ENCODE measurements at places on chromosomes 7 and 10.

DNA sequence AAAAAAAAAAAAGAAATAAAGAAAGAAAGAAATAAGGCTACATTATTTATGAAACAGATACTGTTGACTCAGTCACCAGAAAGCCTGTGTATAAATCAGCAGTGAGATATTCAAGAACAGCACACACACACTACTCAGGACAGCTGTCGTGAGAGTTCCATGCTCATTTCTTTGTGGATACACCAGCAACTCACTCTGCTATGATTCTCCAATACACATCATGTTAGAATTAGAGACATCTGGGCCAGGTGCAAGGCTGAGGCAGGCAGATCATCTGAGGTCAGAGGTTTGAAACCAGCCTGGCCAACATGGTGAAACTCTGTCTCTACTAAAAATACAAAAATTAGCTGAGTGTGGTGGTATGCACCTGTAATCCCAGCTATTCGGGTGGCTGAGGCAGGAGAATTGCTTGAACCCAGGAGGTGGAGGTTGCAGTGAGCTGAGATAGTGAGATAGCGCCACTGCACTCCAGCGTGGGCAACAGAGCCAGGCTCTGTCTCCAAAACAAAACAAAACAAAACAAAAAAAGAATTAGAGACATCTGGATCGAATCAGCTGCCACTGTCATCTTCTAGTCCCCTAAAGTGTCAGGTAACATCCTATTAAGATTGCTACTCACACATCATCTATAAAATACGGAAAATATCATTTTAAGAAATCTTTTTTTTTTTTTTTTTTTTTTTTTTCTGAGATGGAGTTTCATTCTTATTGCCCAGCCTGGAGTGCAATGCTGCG lies 11.2 kb upstream of the NUPR2 start:
- no peak for DNase-seq
- H3K4me1 ChIP-seq: no peaks in the 10 kb centered on the region
- H3K36me3 ChIP-seq: no peaks in the 10 kb centered on the region
- no peak overlapping the region for H3K27ac ChIP-seq
- H3K4me3 ChIP-seq: no peak overlapping the region
- H3K27me3 ChIP-seq: no peaks in the 10 kb centered on the region

DNA sequence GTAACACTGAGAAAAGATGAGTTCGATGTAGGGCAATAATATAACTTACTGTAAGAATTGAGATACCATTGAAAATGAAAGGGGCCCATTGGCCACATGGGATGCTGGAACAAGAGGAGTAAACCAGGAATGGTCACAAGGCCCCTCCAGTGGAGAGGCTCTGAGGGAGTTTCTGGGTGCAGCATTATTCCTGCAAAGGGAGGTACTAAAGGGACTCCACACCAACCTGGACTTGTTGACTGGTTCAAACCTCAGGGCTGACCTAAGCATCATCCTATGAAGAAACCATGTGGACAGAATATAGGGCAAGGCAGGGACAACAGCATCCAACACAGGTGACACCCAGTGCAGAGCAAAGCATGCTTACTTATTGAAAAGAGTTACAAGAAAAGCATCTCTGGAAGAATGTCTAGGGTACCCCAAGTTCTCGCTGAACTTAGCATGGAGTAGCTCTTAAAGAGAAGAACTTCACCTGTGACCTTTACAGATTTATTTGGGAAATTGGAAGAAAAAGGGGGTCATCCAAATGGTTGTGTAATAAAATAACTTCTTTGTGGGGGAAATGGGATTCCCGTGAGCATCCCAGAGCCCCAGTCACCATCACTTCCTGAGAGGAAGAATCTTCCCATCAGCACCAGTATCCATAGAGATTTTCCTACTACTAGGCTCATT lies 34.7 kb downstream of the PRSS2 start:
- peaks cover 2% of the 10 kb centered on the region for H3K27me3 ChIP-seq
- H3K27ac ChIP-seq: peak overlapping the region; percentile 99
- peaks cover 100% of the 10 kb centered on the region for H3K4me1 ChIP-seq

DNA sequence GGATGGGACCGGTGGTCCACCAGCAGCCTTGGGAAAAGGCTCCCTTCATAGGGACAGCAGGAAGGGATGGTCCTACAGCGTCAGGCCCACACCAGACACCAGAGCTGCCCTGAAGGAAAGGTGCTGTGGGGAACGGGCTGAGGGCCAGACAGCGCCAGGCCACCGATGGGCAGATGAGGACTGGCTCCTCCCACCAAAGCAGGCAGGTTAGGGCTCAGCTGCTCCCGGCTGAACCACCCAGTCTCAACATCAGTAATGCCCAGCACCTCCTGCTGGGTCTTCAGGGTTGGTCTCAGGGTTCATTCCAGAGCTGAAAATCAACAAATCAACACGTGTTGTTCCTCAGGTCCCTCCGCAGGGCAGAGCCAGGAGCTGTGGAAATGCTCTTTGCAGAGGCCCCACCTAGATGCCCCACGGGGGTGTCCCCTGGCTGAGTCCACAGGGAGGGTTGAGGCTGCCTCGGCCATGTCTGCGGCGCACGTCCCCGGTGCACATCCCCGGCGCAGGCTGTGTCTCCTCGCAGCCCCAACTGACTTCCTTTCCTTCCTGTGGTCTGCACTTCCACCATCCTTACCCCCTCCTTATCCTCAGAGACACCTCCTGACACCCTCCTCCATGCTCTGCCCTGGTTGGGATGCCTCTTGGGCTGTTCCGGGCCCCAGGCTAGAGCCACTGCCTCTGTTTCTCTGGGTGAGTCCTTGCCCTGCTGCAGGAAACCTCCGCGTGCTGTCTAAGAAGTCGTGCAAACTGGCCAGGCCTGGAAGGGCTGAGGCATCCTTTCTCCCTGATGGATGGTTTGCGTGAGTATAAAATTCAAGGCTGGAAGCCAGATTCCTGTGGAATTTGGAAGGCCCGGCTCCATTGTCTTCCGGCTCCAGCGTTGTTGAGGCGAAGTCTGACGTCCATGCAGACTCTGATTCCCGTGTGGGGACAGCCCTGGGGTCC lies 32.8 kb upstream of the CFAP46 start:
- H3K36me3 ChIP-seq: no peaks in the 10 kb centered on the region
- no peaks in the 10 kb centered on the region for H3K4me1 ChIP-seq
- peaks cover 3% of the 10 kb centered on the region for H3K27me3 ChIP-seq
- H3K27ac ChIP-seq: no peak overlapping the region
- no peak for DNase-seq
- H3K4me3 ChIP-seq: no peak overlapping the region

DNA sequence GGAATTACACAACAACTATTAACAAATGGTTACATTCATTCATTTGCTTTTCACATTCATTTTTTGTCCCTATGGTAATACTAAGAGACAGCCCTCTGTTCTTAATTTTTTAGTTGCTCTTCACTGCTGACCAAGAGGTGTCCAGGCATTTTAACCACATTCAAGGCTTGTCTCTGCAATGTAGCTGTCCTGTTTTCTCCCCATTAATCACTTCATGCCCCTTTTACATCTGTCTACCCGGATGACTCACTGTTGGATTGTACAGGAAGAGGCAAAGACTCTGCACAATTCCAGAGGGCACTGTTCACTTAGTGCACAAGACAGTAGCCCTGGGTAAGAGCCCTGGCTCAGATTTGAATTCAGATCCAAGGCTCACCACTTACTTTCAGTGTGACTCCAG lies 168.5 kb downstream of the NOC3L start:
- H3K36me3 ChIP-seq: no peaks in the 10 kb centered on the region
- no peaks in the 10 kb centered on the region for H3K4me1 ChIP-seq
- H3K4me3 ChIP-seq: no peak overlapping the region
- H3K27ac ChIP-seq: no peak overlapping the region
- H3K27me3 ChIP-seq: peaks cover 4% of the 10 kb centered on the region

GRCh38 chr7:25360451-25360850 lies 132.2 kb upstream of the NPVF start:
- H3K36me3 ChIP-seq: no peaks in the 10 kb centered on the region
- no peak overlapping the region for H3K27ac ChIP-seq
- H3K27me3 ChIP-seq: peaks cover 7% of the 10 kb centered on the region
- no peak overlapping the region for H3K4me3 ChIP-seq

DNA sequence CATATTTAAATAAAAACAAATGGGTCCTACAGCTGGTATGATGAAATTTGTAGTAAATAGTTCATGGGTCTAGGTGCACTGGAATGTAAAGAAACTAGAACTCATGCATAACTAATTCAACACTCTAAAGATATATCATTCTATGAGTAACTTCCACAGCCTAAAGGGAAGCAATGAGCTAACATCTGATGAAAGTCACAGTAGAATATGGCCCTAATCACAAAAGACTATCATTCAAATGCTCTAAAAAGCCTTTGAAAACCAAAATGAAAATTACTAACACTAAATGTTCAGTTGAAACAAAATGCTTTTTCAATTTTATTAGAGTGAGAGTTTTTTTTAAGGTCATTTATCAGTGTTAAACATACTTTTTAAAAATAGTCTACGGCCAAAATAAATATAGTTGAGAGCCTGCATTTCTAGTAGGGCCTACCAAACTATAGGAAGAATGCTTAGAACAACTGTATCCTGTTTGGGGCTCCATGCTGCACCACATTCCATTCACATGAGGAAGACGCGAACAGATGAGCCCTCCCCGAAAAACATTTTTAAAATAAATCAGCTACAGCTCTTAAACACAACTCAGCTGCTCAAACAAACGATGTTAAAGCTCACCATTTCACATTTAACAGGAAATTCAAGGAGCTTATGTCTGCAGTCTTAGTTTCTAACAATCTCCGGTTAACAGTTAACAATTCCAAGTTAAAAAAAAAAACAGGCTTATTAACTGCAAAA lies 134.5 kb downstream of the NRBF2 start:
- peaks cover 2% of the 10 kb centered on the region for H3K36me3 ChIP-seq
- DNase-seq: no peak
- H3K27me3 ChIP-seq: no peaks in the 10 kb centered on the region

GRCh38 chr10:115129752-115130151 lies 36.6 kb downstream of the ATRNL1 start:
- H3K4me1 ChIP-seq: no peaks in the 10 kb centered on the region
- H3K36me3 ChIP-seq: no peaks in the 10 kb centered on the region
- peaks cover 3% of the 10 kb centered on the region for H3K27me3 ChIP-seq
- no peak overlapping the region for H3K27ac ChIP-seq

DNA sequence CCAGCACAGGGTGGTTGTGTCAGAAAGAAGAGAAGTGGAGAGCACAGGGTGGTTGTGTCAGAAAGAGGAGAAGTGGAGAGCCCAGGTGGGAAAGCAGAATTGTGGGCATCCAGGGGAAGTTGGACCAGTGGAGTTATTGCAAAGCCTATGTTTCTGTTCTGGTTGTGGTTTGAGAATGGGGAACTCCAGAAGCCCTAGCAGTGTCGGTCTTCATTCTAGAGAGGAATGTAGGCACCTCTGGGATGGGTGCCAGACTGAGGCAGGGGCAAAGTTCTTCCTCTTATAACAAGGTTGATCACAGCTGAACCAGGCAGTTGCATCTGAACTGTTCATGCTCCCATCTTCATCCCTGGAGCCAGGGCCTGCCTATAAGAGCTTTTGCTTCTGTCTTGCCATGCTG lies 954 bp downstream of the FSCN3 start:
- H3K27ac ChIP-seq: no peak overlapping the region
- H3K36me3 ChIP-seq: peaks cover 15% of the 10 kb centered on the region
- peaks cover 13% of the 10 kb centered on the region for H3K4me1 ChIP-seq
- DNase-seq: no peak

- no peak for DNase-seq
- H3K4me3 ChIP-seq: no peak overlapping the region
- no peak overlapping the region for H3K27ac ChIP-seq
- H3K36me3 ChIP-seq: no peaks in the 10 kb centered on the region
- H3K27me3 ChIP-seq: peaks cover 18% of the 10 kb centered on the region
- no peaks in the 10 kb centered on the region for H3K4me1 ChIP-seq
Observed at GRCh38 chr7:50651271-50651989, 86.2 kb upstream of the DDC start.

GRCh38 chr10:59580026-59580863 lies 129.4 kb downstream of the SLC16A9 start:
- DNase-seq: no peak
- no peaks in the 10 kb centered on the region for H3K4me1 ChIP-seq
- no peaks in the 10 kb centered on the region for H3K36me3 ChIP-seq
- no peak overlapping the region for H3K4me3 ChIP-seq
- no peak overlapping the region for H3K27ac ChIP-seq

DNA sequence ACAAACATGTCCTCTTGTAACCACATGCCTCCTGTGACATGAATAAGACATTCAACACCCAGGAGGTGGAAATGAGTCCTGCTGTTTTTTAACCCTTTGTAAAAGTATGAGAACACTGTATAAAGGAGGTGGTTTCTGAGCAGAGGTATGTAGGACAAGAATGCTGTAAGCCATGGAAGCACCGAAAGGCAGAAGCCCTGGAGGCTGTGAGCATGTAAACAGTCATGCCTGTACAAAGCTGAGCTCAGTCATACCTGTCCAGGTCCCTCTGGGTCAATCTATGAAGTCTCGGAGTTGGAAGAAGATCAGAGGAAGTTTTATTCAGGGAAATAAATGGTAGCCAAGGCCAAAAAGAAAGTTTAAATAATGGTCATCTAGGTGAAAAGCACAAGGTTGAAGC lies 34.7 kb upstream of the XPNPEP1 start:
- no peaks in the 10 kb centered on the region for H3K36me3 ChIP-seq
- no peak overlapping the region for H3K4me3 ChIP-seq
- H3K4me1 ChIP-seq: peaks cover 20% of the 10 kb centered on the region
- peaks cover 8% of the 10 kb centered on the region for H3K27me3 ChIP-seq
